ENCODE measurements at places on chromosomes 3 and 15. TPM values are rescaled to one million over a fixed set of nuclear protein-coding genes. Genes with fewer than 3 reads are reported as not detected.

GRCh38 chr3:173403376-173403775, 5.8 kb downstream of the NLGN1 start:
- DNase-seq, result no peak

DNA sequence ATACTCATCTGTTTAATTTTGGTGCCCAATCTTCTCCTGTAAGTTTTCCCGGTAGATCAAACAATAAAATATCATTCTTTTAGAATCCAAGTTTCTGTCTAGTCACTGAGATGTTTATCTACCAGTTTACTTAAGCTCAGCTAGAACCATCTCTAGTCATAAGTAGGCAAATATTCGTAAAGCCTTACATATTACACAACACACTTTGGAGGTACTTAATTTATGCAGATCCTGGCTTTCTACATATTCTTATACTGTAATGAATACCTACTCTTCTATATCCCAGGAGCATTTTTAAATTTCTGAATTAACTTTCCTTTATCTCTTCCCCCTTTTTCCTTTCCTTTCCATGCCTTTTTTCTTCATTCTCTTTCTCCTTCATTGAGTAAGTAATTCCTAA, 185.9 kb upstream of the ZBTB20 start:
- DNase-seq, result no peak

DNA sequence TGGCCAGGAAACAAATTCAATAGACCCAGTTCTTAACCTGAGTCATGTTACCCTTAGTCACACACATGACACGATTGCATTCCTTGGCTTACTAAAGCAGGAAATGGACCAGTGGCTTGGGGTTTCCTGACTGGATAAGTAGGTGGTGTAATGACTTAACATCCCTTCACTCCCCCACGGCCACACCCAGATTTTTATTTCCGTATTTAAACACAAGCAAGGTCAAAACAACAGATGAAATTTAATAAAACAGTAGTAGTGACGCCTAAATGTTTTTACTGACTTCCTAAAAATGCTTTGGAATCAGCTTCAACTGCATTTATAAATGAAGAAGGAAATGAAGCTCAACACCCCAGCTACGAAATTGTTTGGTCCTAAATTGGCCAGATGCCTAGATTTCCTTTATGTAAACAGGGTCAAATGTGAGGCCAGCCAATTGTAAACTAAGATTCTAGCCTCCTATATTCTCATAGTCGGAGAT, 324.3 kb downstream of the CHST2 start:
- peak; percentile 86 for DNase-seq

The UROC1 gene
- 0.14 TPM for total RNA-seq

The FOXB1 gene
- total RNA-seq, result not detected

Measured in mucosa of gallbladder (tissue), 1 donor.